ENCODE measurements at places on chromosomes 3 and 15.

GRCh38 chr3:111311709-111312235 lies 230.2 kb upstream of the CD96 start:
- peak; percentile 75 for DNase-seq

- DNase-seq: peak; percentile 59
Measured at GRCh38 chr3:43894176-43895049, 203.7 kb downstream of the ABHD5 start.

DNA sequence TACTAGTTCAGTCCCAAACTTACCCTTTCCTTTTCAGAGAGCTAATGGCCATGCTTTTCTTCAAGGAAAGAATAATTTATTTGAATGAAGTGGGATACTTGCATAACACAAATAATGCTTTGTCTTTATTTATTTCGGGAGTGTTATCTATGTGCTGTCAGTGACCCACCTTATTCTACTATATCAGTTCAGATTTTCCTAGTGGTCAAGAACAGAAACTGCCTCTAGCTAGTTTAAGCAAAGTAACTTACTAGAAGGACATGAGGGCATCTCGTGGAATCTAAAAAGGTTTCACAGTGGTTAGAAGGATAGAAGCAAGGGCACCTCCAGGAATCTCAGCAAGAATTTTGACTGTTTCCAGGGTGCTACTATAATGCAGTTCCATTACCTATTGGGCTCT lies 3.8 kb upstream of the TIMMDC1 start:
- DNase-seq: peak; percentile 43

DNA sequence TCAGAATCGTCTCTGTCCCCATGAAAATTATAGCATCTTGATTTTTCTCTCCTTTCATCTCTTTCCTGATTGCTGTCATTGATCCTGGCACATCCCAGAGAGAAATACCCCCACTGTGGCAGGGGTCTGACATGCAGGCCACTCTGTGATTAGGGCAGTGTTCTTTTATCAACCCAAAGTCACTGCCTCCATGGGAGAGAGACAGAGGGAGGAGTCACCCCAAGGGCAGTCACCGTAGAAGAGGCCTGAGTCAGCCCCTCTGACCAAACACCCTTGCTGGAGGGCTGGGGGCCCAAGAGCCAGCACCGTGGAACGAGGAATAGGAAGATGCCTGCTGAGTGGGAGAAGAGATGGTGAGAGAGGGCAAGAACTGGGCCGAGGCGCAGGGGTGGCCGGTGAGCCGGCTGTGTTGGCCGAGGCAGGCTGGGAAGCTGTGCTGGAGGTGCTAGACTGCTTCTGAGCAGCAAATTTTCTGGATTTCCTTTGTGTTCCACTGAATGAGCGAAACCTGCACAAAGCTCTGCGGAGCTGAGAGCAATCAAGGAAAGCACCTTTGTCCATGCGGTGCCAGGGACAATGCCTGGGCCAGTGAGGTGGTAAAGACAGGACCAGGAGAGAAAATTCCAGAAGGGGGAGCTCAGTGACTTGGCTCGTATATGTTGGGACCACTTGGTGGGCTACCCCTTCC lies 103.8 kb downstream of the ADCY5 start:
- no peak for DNase-seq

DNA sequence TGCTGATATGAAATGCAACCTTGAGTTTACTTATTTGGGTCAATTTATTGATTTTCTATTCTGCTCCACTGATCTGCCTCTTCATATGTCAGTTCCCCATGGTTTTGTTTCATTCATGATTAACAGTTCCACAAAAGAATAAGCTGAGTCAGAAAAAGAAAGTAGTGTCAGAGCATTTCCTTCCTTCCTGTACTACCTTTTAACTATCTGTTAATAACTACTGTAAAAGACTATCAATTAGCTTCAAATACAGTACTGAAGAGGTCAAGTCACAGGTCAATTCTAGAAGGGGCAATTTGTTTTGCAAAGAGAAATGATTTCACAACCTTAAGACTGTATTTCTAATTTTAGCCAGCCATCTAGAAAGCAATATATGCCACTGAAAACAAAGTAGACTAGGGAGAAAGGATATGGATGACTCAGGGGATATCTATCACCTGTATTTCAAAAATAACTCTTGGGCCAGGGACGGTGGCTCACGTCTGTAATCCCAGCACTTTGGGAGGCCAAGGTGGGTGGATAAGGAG lies 129.5 kb downstream of the TFDP2 start:
- no peak for DNase-seq

DNA sequence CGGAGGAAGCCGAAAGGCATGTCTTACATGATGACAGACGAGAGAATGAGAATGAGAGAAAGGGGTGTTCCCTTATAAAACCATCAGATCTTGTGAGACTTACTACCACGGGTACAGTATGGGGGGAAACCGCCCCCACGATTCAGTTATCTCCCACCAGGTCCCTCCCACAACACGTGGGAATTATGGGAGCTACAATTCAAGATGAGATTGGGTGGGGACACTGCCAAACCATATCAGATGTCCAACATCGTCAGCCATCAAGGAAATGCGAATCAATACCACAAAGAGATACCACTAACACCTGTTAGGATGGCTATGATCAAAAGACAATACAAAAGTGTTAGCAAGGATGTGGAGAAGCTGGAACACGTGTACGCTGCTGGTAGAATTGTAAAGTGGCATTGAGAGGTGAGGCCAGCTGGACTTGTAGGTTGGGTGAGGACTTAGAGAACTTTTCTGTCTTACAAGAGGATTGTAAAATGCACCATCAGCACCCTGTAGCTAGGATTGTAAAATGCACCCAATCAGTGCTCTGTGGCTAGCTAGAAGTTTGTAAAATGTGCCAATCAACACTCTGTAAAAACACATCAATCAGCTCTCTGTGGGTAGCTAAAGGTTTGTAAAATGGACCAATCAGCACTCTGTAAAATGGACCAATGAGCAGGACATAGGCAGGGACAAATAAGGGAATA lies 37.5 kb downstream of the VGLL4 start:
- DNase-seq: no peak

DNA sequence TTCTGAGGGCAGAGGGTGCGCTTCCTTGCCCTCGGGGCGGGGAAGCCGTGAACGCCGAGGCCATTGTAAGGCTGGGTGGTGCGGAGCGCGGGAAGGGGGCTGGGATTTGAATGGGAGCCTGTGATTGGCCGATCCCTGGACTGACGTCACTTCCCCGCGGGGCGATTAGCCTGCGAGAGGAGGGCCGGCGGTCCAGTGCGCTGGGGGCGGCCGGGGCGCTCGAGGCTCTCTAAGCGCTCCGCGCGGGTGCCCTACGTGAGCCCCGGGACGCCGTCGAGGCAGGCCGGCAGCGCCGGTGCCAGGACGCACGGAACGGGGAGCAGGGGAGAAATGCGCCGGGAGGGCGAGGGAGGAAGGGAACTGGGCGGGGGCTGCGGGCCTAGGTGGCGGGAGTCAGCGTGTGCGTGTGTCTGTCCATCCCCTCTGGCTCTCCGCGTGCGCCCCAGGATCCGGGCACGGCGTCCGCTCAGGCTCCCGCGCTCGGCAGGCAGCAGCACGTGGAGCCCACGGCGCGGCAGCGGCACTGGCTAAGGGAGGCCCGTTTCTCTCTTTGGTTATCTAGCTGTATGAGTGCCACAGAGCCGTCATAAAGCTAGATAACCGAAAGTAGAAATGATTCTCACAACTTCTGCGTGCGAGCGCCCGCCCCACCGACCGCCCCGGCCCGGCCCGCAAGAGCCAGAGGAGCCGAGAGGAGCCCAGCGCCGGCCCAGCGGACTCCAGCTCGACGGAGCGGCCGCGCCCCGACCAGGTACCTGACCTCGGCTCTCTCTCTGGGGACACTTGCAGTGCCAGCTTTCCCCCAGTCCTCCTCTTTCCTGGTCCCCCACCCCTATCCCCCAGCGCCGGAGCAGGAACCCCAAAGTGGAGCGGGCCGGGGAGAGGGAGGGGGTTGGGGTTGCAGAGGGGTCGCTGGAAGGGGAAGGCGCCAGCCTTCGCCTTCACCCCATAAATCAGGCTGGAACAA lies 33.1 kb upstream of the POLG start:
- no peak for DNase-seq

DNA sequence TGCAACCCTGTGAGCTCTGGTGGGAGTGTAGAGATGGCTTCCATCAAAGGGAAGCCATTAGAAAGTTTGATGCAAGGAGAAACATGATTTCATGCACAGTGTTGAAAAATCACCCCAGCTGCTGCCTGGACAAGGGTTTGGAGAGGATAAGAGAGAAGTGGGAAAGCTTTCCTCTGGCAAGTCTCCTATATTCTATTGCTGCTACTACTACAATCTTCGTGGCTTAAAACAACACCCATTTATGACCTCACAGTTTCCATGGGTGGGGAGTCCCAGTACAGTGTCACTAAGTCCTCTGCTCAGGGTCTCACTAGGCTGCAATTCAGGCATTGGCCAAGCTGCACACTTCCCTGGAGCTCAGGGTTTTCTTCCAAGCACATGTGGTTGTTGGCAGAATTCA lies 229.3 kb downstream of the TAFA4 start:
- DNase-seq: no peak

GRCh38 chr15:53671545-53671944 lies 87.9 kb downstream of the WDR72 start:
- no peak for DNase-seq

- no peak for DNase-seq
Measured at GRCh38 chr3:143661677-143662076, 186.6 kb downstream of the SLC9A9 start.

GRCh38 chr3:187183210-187183862 lies 13.9 kb upstream of the RTP1 start:
- peak; percentile 67 for DNase-seq

DNA sequence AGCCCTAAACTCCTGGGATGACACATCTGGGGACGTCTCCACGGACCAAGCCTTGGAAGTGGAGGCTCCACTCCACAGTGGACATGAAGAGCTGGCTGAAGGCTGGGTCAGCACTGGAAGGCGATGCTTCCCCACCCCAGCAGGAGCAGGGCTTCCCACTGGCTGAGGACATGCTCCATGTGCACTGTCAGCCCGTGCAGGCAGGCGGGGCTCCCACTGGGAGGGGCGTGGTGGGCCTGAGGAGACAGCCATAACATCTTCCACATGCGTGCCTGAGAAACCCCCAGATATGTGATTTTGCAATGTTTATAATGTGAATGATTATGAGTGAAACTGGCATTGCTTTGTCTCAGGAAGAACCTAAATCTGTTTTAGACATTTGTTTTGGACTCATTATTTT lies 231.3 kb downstream of the KLF13 start:
- peak; percentile 40 for DNase-seq

- DNase-seq: no peak
Measured at GRCh38 chr3:45783667-45784066, 12.7 kb downstream of the SLC6A20 start.

DNA sequence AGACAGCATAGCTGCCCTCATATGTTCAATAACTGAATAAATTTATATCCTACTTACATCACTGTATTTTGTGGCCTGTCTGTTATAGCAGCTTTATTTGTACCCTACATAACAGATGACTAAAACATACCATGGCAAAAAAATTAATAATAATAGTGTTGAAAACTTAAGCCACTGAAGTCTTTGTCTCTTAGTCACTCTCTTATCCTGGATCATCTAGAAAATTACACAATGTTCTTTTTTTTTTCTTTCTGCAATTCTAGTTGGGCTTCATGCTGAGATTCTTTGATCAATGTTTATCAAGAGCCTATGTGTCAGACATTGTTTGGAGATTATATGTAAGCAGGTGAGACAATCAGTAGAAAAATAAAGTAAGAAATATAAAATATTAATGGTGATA lies 519.3 kb upstream of the ARPP21 start:
- DNase-seq: no peak

GRCh38 chr15:44542596-44542995 lies 5.6 kb downstream of the EIF3J start:
- DNase-seq: peak; percentile 7

- no peak for DNase-seq
Measured at GRCh38 chr3:116630494-116630893, 79.1 kb upstream of the TUSC7 start.

GRCh38 chr15:99564221-99565048 lies 1.3 kb upstream of the MEF2A start:
- peak; percentile 61 for DNase-seq

All from activated CD4-positive, alpha-beta T cell treated with anti-CD3 and anti-CD28 coated beads, Interleukin-2, amount 10 ng/mL, durations not matched to agents 24 days and 14 days (primary cell).